ENCODE measurements at places on chromosomes 3 and 15.
A peak's percentile ranks its signal among the peaks of the same experiment; 100 is the strongest.

DNA sequence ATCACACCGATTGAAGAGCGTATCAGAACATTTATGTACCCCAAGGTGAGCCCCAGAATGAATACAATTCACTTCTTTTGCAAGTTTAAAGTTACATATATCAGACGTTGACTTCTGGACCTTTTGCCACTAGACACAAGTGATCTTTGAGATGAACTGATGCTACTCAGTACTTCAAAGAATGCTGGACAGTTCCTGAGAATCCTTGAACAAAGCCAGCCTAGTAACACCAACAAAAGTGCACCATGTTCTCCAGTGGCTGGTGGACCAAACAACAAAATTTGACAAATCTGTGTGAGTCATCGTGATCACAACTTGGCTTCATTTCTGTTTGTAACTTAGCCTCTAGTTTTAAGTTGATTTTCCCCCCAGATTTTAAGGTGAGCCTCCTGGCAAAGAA, 355.7 kb downstream of the SOX2 start:
- DNase-seq: no peak

DNA sequence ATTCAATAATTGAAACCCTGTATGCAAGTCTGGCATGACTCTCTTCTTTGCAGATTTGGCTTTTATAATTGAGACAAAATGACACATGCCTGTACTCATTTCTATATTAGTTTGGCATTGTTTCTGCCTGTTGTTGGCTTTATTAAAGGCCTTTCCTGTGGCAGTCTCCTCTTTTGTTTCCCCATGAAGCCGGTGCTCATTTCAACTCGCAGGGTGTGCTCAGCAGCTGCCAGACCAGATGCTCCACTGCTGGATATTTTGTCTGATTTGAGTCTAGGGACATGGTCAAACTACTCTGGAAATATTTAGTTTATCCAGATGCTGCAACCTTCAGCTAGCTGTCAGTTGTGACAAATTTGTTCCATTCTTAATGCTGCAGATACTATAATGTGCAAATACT, 445.3 kb downstream of the NAALADL2 start:
- DNase-seq: peak; percentile 5

GRCh38 chr3:185929192-185930151, 8.3 kb downstream of the TRA2B start:
- no peak for DNase-seq

- no peak for DNase-seq
These were observed 72.5 kb downstream of the WWTR1 start for GRCh38 chr3:149585401-149585726.

GRCh38 chr15:81254916-81255290, 58.2 kb downstream of the IL16 start:
- DNase-seq: no peak

DNA sequence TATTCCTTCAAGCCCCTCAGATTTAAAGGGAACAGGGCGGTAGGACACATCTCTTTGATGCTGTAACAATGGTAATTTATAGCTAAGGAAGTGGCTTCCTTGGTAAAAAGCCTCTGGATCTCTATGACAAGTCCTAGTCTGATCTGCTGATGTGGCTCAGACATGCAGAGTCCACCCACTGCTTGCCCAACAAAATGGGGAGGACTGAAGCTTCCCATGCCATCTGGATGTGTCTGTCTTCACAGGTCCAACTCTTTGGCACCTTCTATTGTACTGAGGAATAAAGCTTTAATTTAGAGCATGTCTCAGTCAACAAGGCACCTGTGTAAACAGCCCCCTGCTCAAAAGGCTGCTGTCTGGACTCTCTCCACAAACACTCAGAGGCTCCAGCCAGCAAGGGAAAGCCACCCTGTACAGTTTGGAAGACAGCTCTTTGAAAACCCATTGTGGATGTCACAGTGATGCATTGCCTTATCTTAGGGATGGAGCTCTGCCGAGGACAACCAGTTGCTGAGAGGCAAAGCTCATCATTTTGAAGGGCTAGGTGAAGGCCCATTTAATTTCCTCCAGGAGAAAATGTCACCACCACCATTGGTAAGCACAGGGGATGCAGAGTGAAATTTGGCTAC, 348.6 kb upstream of the GRM7 start:
- no peak for DNase-seq

DNA sequence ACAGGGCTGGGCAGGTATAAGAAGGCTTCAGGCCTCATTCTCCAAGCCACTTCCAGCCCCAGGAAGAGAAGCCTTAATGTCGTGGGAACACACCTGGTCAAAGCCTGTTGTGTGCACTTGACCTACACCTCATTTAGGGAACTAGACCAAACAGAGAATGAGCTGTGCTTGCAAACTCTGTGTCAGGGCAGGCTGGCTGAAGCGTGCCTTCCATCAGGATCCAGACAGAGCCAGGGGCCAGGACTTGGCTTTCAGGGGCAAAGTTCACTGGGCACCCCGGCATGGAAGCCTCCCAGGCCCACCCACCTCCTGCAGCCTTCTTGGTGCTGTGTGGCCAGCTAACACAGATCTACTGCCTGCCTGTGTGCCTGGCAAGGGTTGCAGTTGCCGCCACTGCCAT, 11.5 kb downstream of the RBPMS2 start:
- no peak for DNase-seq

DNA sequence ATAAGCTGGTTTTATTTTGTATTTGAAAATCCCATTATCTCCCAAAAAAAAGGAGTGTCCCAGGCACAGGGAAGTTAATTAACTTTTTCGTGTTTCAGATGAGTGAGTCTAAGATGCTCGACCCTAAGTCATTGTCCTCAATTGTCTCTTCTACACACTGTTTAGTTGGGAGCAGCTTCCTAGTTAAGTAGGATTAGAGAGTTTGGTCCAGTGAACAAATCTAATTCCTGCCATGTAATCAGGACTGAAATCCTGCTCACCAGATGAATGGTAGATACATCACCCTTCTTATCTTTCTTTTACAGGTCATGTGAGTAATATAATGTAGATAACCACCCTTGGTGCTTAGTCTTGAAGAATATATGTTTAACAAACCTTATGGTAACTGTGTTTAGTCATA, 228.9 kb upstream of the MANF start:
- no peak for DNase-seq

DNA sequence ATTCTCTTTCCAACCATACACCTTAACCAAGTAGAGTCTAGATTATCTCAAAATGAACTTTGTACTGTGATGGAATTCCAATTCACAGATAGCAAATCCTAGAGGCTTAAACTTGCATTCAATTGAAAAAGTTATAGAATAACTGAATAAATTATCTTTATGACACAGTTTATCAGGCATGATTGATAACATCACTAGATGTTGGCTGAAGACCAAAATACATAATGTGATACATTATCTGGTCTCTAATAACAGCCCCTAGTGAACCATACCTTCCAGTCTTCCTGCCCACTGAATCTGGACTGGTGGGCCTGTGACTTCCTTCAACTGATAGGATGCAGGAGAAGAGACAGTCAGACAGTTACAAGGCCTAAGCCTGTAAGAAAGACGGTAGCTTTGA, 165.2 kb upstream of the CMC1 start:
- DNase-seq: no peak

- no peak for DNase-seq
These were observed 167.3 kb downstream of the GOLIM4 start for GRCh38 chr3:167928381-167928780.

GRCh38 chr3:132539681-132540080, 57.4 kb upstream of the ACKR4 start:
- DNase-seq: no peak

DNA sequence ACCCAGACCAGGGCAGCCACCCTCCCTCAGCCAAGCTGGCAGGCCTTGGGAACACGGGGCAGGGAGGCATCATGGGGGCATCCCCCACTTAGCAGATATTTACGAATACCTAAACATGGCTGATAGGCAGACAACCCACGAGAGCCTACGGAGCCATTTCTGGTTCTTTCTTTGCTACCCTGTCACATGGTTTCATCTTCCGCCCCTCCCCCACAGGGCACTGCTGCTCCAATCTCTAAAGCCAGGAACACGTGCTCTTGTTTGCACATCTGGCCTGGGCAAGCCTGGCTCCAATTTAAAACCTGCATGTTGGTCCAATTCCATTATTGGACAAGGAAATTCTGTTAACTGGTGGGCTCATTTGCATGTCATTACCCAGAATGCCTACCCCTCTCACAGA, 447.4 kb upstream of the NR2F2 start:
- DNase-seq: peak; percentile 26

DNA sequence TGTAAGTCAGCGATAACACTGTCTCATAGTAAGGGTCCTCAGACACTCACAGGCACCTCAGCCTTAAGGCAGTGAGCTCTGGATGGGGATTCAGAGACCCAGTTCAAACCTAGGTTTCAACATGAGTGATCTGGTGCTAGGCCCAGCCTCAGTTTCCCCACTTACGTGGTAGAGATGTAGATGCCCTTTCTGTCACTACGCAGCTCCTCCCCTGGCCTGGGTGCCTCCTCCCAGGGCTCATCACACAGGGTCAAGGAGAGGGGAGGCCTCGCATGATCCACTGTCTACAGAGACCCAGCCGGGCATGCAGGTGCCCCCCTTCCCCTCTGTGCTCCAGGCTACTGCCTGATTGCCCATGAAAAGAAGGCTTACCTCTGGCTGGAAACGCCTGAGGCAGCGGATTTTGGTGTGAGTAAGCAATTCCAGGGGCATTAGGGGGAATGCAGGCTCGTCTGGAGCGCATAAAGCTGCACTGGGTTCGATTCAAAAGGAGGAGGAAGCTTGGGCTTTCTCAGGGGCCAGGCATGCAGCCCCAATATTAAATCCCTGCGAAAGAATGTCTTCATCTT, 69.8 kb upstream of the ANKRD34C start:
- no peak for DNase-seq

GRCh38 chr3:44877333-44877732, 2.9 kb downstream of the TGM4 start:
- DNase-seq: no peak
